ENCODE measurements at places on chromosomes 13 and 19. TPM values are rescaled to one million over a fixed set of nuclear protein-coding genes. Genes with fewer than 3 reads are reported as not detected.

ZSCAN18 gene
- total RNA-seq, result 1.9 TPM

PRKCSH gene
- 253 TPM for total RNA-seq

ERFL gene
- 0.30 TPM for total RNA-seq

CPAMD8 gene
- 0.09 TPM for total RNA-seq

ZNF154 gene
- total RNA-seq, result not detected

ZNF626 gene
- total RNA-seq, result not detected

ICAM3 gene
- 8.2 TPM for total RNA-seq

PINLYP gene
- total RNA-seq, result not detected

KANK3 gene
- 7.4 TPM for total RNA-seq

SIGLEC8 gene
- total RNA-seq, result not detected

PLIN4 gene
- total RNA-seq, result 0.10 TPM

PDX1 gene
- not detected for total RNA-seq

PPP1R13L gene
- total RNA-seq, result 44.9 TPM

LIM2 gene
- not detected for total RNA-seq
